NCI-H82 (cell line): ENCODE measurements at places on chromosomes 12 and 14.

DNA sequence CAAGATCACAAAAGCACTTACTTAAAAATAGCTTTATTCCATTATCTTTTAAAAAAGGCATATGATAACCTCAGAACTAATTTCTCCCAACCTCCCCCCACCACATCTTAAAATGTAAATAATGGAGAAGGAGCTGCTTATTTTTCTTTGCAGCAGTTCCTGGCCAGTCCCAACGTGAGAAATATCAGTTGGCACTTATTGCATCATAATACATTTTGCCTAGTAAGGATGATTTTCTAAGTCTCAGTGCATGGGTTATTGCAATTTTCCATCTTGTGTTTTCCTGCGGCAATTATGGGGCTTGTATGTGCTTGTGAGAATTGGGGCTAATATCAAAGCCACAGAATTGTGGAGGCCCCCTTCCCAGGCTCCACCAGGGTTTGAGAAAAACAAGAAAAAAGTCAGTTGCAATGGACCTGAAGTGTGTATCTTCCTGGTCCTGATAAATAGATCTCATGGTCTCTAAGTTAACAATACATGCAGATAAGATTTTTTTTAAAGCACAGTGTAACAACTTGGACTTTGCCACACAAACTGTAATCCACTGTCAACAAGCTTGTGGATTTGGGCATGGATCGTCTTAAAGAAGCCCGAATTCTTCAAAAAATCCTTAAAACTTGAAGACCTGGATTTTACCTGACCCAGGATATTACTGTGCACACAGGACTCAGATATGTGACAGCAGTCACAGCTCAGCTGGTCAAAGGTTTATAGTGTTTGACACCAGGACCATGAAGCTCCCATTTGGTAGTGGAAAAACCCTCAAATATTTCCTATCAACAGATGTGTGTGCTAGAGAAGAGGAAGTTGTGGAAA, 2.8 kb upstream of the WSB2 start:
- DNase-seq, result no peak

DNA sequence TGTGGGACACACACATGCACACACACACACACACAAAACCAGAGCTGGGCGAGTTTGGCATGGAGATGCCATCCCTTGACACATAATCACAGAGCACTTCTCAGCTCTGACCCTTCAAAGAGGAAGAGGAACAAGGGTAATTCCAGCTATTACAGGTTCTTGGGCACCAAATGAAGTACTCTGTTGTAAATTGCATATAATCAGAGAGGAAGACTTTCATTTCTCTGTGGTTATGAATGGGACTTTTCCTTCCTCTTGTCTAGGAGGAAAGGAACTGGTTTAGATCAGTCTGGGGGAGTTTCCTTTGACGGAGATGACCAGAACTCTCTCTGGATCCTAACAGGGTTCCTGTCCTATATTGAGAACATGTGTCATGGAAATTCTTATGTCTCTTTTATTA, 26.4 kb upstream of the FGF6 start:
- DNase-seq, result no peak

DNA sequence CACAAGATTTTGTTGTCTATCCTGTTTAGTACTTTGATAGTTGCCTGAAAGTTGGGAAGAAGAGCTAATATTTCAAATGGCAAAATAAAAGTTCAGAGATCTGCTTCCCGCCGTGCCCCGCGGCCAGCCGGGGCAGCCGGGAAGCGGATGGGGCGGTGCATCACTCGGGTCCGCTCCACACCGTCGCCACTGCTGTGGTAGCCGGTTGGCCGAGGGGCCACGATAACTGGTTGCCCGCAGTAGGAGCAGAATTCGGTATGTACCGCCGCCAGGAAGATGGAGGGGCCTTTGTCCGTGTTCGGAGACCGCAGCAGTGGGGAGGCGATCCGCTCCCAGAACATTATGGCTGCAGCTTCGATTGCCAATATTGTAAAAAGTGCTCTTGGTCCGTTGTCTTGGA, 427.2 kb upstream of the PDE3A start:
- no peak for DNase-seq

DNA sequence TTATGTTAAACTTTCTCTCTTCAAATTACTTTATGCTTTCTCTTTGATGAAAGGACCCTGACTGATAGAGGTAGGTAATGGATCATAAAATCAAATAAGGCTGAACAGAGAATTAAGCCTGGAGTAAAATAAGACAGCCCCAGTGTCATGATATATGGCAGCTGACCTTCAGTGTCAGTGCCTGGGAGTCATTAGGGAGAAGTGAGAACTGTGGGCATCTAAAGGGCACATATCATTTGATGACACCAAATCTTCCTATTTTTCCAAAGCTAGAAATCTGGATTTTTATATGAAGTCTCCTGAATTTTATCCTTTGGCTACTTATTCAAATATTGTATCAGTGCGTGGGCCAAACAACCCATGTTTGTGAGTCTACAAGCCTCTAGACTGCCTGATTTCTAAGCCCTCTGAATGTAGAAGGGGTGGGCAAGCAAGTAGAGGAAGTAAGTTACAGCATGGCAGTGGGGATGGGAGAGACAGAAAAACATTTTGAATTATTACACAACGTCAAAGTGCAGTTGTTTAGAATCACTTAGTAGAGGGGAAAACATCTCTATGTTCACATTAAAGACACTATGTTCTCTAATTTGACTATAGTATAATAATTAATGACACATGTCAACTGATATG, 10.0 kb downstream of the SLC39A9 start:
- no peak for DNase-seq

DNA sequence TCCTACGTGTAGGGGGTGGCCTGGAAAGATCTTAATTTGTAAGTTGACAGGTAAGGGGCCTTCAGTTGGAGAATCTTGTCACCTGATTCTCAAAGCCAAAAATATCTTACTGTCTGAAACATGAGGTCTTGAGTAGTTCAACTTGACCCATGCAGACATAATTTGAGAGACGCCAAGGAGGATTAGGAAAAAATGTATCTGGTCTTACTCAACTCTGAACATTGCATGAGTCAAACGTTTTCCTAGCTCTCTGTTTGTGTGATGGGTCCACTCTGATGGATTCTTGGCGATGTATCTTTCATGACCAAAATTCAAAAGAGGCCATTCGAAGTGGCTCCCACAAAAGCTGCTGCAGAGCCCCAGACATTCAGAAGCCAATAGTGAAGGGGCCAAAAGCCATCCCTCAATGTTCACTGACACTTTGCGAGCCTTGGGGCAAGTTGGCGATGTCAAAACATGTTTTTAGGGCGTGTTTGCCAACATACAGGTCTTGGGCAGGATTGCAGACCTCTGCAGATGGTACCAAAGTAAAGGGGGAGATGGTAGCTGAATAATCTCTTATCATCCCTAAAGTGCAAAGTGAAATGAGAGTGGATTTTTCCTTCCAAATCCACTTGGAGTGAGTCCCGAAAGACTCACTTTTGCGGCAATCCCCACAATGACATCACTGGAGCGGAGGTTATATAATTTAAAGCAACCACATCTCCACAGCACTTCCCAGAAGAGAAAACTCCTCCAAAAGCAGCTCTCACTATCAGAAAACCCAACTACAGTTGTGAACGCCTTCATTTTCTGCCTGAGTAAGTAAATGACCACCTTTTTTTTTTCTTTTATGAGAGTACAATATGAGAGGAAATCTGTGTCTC, at the start of gene BDKRB1:
BDKRB1 (plus strand) TSS at position 710 of the 866 bp plus-strand sequence. CDS start 7,473 bp downstream, outside the sequence.
- DNase-seq, result no peak

DNA sequence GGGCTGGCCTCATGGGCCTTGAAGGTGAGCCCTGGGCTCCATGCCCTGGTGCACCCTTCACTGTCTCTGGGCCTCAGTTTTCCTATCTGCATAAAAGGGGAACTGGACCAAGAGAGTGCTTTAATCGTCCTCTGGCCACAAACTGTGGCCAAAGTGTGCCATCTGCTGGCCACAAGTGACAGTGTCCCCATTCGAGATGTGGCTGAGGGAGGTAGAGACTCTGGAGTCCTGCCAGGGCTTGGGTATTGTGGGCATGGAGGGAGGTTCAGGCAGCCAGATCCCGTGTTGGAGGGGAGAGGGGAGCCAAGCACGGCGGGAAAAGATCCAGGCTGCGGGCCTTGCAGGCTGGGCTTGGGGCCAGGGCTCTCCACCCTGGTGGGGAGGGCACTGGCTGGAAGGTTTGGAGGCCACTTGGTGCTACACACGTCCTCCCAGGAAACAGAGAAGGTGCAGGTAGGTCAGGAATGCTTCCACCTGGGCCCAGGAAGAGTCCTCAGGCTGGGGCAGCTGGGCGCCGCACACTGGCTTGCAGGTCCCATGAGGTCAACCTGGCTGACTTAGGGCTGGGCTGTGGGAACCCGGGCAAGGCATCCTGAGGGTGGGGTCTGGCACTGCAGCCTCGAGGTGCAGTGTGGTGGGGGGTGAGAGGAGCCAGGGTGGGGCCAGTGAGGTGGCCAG, 7.3 kb upstream of the KIF26A start:
- DNase-seq, result peak; percentile 46

DNA sequence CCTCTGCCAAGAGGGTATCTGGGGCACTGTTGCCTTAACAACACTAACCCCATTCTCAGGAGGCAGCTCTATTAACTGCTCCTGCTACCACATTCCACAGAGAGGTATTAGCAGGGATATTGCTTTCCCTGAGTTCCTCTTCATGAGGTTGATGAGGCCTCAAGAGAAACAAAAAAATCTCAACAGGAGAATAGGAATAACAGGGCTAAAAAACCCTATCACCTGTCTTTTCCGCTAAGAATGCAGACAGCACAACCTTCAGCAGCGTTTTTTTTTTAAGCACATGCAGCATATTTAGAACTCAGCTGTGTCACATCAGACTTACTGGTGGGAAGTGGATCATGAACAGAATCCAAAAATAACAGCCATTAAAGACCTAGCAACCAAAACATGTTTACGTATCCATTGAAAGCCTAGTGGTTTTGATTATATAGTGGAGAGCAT, 29.2 kb downstream of the ATF7 start:
- no peak for DNase-seq

- DNase-seq, result no peak
Measured at GRCh38 chr14:96182546-96182945, 22.1 kb upstream of the BDKRB2 start.

DNA sequence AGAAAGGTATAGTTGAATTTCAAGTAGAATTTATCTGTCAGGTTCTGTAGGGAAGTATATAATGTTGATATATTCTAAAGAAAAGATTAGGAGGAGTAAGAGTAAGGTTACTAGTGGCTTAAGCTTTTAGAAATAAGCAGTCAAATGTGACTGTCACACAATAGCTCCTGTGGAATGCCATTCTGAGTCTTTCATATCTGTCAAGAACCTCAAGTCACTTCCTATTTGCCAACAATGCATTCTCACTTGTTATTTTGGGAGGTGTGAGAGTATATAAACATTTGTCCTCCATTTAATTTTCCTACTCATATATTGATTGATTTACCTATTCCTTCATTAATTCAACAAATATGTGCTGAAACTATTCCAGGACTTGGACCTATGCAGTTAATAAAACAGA, 11.7 kb downstream of the CLEC9A start:
- no peak for DNase-seq

DNA sequence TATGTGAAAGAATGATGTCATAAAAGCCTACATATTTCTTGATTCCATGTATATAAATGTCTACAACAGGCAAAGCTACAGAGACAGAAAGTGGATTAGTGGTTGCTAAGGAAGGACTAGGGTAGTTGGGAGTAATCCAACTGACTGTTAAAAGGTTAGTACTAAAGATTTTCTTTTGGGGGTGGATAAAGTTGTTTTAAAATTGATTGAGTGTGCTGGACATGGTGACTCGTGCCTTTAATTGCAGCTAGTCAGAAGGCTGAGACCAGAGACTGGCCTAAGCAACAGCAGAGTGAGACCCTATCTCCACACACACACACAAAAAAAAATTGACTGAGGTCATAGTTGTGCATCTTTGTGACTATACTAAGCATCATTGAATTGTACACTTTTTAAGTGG, 234.3 kb downstream of the C12orf50 start:
- DNase-seq, result no peak

DNA sequence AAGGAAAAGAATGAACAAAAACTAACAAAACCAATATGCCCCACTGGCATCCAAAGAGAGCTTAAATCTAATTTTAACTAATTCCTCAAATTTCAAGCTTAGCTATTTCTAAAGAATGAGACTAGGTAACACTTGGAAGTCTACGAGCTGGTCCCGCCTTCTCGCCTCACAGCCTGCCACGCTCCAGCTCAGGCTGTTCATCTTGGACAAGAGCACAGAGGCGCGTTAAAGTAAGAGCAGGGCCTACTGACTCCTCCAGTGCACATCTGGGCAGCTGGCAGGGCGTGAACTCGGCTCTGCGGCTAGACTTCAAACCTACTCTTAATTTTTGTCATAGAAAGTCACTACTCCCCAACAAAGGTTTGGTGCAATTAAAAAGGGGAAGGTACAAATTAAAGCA, 64.6 kb downstream of the DICER1 start:
- no peak for DNase-seq

DNA sequence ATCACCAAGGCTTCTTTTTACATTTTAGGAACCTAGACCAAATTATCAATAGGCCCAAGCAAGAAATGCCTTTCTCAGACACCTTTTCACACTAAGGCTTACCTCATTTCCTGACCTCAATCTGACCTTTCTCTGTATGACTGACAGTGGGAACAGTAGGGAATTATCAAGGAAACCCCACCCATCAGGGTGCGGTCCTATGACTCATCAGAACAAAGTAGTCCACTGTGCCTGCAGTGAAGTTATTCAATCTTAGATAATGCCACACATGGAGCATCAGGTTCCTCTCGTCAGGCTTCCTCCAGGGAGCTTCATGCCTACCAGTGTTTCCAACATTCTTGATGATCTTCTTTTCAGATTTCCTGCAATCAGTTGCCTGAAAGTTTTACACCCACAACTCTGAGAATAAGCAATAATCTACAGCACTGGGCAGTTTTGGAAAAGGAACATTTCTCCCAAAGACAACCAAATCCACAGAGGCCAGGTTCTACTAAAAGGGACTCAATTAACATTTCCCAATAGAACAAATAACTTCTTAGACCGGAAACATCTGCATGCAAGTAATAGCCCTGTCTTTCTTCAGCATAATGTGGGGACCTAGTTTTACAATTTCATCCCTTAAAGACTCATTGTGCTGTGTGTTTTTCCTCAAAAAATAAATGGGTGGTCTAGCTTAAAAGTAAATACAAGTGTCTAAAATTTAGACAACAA, 35.9 kb upstream of the TMTC2 start:
- DNase-seq, result peak; percentile 30

DNA sequence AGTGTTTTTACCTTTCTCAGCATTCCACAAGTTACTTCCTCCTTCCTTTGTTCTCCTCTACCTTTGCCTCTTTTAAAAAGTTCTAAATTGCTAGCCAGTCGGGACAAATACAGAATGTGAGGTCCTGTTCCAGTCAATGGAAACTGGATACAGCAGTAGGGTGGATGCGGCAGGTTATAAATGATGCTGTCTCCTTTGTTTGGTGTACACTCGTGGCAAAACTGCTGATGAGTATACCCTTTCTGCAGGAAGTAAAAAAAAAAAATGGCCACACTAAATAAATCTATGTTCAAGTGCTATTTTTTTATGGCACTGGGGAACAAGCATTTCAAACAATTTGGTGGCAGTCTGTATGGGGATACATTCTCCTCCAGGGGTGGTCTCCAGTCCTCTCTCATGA, 27.5 kb downstream of the KLRK1 start:
- DNase-seq, result no peak
